NB4 (cell line): ENCODE measurements at places on chromosomes 4 and X.

- DNase-seq, result peak; percentile 54
These were observed 36.8 kb downstream of the RTL5 start for GRCh38 chrX:72094894-72095293.

- DNase-seq, result no peak
These were observed 108.9 kb downstream of the SYNPO2 start for GRCh38 chr4:118997601-118998000.

- DNase-seq, result peak; percentile 64
These were observed 11.0 kb downstream of the SUPT20HL1 start for GRCh38 chrX:24371391-24371972.

DNA sequence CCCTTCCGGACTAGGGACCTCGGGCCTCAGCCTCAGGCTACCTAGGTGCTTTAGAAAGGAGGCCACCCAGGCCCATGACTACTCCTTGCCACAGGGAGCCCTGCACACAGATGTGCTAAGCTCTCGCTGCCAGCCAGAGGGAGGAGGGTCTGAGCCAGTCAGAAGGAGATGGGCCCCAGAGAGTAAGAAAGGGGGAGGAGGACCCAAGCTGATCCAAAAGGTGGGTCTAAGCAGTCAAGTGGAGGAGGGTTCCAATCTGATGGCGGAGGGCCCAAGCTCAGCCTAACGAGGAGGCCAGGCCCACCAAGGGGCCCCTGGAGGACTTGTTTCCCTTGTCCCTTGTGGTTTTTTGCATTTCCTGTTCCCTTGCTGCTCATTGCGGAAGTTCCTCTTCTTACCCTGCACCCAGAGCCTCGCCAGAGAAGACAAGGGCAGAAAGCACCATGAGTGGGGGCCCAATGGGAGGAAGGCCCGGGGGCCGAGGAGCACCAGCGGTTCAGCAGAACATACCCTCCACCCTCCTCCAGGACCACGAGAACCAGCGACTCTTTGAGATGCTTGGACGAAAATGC lies at the start of gene WAS:
Gene WAS (plus strand): TSS at position 389 of the 572 bp plus-strand sequence. CDS start 55 bp downstream, at position 444.
- DNase-seq, result peak; percentile 89

DNA sequence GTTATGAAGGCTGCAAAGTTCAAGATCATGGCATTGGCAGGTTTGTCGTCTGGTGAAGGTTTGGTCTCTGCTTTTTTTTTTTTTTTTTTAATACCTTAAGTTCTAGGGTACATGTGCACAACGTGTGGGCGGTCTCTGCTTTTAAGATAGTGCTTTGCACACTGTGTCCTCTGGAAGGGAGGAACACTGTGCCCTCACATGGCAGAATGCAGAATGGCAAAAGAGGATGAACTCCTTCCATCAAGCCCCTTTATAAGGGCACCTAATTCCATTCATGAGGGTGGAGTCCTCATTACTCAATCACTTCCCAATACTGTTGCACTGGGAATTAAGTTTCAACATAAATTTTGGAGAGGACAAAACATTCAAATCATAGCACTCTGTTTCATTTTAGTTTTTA lies 101.4 kb downstream of the GLRA2 start:
- peak; percentile 2 for DNase-seq

- DNase-seq, result no peak
These were observed 203.4 kb downstream of the ANKRD50 start for GRCh38 chr4:124509151-124509550.

- DNase-seq, result peak; percentile 5
These were observed 71.6 kb upstream of the LEF1 start for GRCh38 chr4:108240366-108240765.

GRCh38 chr4:175873707-175874106 lies 61.6 kb upstream of the GPM6A start:
- no peak for DNase-seq

GRCh38 chr4:10006601-10007435 lies 14.5 kb downstream of the SLC2A9 start:
- peak; percentile 91 for DNase-seq

- no peak for DNase-seq
These were observed 644.1 kb upstream of the TENM3 start for GRCh38 chr4:181599134-181599533.

DNA sequence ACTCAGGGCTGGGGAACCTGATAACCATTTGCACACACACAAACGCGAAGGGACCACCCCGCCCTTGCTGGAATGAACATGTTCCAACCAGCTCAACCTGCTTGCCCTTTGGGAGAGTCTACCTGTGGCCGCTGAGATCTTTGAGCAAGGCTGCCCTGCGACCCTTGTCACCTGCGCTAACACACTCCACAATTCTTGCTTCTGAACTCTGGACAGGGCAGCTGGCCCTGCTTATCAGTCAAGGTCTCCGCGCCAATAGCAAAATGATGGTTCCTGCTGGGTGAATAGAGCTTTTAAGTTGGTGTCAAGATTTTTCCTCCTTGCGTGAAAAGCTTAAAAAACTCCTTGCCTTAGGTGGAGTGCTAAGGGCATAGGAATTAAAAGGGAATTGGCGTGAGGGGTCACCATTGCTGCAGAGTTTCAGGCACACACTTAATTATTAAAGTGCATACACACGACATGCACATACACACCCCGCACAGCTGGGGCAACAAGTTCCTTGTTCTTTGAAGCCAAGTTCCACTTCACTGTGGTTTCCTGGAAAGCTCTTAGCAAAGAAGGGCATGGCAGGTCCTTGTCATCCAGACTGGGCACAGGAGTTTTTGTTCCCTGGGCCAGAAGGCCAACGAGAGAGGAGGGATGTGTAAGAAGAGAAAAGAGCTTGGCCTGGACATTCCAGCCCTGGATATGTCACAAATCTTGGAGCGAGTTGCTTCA lies 207.7 kb downstream of the STIM2 start:
- no peak for DNase-seq

- DNase-seq, result no peak
These were observed 91.3 kb downstream of the NKX6-1 start for GRCh38 chr4:84407554-84408407.

GRCh38 chr4:24764345-24764744 lies 31.0 kb upstream of the SOD3 start:
- no peak for DNase-seq

DNA sequence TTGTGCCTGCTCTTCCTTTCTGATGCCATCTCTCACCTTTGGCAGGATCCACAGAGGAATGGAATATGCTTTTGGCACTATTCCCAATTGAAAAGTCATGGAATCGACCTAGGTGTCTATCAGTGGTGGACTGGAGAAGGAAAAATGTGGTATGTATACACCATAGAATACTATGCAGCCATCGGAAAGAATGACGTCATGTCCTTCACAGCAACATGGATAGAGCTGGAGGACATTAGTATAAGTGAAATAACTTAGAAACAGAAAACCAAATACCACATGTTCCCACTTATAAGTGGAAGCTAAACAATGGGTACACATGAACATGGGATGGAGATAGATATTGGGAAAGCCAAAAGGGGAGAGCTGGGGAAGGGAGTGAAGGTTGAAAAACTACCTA lies 58.3 kb upstream of the SMIM31 start:
- no peak for DNase-seq

GRCh38 chrX:25013632-25014365 lies 2.0 kb downstream of the ARX start:
- peak; percentile 43 for DNase-seq

GRCh38 chr4:77025643-77026321 lies 50.0 kb downstream of the CCNI start:
- no peak for DNase-seq

- no peak for DNase-seq
These were observed 949.0 kb downstream of the C4orf33 start for GRCh38 chr4:130044788-130045531.

GRCh38 chr4:78081541-78081940 lies 24.4 kb downstream of the FRAS1 start:
- DNase-seq, result no peak

GRCh38 chr4:99648321-99648720 lies 9.3 kb downstream of the C4orf54 start:
- no peak for DNase-seq

DNA sequence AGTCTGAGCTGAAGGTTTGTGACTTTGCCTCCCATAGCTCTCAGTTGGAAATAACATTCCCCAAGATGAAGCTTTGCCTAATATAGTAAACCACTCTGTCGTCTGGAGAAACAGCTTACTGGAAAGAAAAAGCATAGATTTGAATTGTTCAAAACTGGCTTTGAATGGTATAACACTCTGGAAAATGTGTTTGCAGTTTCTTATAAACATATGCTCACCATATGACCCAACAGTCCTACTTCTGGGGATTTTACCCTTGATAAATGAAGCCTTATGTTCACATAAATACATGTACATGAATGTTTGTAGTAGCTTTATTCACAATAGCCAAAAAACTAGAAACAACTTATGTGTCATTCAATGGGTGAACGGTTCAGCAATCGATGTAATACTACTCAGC lies 10.2 kb downstream of the VEGFD start:
- no peak for DNase-seq

DNA sequence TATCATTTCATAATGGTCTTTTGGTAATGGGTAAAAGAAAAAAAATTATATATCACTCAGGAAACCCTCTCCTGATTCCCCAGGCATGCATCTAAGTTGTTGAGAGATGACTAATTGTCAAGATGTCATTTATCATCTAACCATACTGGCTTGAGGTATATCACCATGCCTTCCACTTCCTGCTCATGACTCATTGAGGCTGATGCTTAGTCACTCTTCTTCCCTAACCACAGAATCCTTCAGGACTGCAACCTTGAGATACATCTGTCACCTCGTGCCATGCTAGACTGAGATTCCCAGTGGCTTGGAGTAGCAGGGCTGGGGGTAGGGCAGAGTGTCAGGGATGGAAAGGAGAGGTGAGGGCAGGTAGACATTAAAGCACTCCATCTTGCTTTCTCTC lies 782.5 kb upstream of the INTU start:
- peak; percentile 18 for DNase-seq

DNA sequence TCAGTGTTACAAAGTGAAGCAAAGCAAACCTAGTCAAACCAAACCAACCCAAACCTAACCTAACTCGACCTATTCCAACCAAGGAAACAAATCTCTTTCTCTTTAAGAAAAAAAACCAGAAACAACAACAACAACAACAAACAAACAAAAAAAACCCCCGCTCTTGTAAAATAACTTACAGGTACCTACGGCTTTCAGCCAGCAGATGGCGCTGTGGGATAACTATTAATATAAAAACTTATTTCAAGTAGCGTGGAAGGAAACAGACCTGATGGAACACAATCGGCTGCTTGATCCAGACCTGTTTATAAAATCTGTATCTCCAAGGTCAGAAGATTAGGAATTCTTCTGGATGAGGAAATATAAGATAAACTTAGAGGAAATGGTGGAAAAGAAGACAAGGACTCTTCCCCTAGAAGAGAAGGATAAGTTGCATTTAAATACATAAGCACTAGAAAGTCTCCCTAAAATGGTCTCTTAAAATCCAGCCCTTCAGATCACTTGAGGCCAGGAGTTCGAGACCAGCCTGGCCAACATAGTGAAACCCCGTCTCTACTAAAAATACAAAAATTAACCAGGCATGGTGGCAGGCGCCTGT lies 34.4 kb upstream of the CDKL5 start:
- peak; percentile 66 for DNase-seq

DNA sequence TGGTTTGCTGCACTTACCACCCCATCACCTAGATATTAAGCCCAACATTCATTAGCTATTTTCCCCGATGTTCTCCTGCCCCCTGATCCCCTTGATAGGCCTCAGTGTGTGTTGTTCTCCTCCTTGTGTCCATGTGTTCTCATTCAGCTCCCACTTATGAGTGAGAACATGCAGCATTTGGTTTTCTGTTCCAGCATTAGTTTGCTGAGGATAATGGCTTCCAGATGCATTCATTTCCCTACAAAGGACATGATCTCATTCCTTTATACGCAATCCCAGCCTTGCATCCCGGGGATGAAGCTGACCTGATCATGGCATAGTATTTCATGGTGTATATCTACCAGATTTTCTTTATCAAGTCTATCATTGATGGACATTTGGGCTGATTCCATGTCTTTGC lies 99.0 kb upstream of the DCAF12L2 start:
- DNase-seq, result no peak

DNA sequence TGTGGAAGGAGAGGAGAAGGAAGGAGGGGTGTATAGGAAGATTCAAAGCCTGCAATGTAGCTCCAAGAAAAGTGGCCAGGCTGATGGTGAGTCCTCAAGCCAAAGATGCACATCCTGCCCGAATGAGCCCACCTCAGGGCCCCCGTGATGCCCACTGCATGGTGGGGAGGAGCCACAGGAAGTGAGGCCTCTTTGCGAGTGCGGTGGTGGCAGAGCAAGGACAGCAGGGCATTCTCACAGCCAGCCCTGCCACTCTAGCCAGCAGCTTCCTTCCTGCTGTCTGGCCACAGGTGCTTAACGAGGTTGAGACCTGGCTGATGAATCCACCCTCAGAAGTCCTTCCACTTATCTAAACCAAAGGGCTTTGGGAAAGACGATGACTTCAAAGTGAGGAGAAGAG lies 55.8 kb downstream of the BCOR start:
- DNase-seq, result peak; percentile 27

DNA sequence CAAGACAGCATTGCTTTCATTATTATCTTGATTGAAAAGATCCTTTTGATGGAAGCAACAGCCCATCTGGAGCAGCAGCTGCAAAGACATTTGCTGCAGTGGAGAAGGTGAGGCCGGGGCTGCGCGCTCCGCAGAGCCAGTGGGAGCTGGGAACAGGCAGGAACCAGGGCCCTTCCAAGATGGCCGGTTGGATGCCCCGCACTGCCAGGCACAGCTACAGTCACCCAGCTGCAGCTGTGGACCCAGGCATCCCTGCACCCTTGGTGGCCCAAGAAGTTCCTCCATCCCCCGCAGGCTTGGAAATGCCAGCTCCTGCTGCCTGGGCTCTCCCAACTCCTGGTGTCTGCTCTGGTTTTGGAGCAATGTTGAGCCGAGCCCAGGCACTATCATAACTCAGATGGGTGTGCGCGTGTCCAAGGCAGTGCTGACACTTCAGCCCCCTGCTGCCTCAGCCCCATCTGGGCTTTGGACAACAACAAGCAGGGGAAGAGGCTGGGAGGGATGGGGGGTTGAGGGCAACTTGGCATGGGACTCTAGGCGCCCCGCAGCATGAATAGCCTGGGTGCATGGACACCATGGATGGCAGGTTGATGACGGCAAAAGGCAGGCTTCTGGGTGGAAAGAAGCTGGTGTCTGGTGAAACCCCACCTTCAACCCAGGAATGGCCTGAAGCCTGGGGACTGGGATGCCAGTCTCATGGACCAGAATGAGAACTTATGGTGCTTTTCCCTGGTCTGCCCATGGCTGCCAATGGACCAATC lies 371.8 kb downstream of the FSTL5 start:
- DNase-seq, result no peak
